ENCODE measurements at places on chromosomes 7 and 10.
A peak's percentile ranks its signal among the peaks of the same experiment; 100 is the strongest.

GRCh38 chr7:4725014-4725849 lies 43.1 kb downstream of the FOXK1 start:
- DNase-seq: peak; percentile 90

DNA sequence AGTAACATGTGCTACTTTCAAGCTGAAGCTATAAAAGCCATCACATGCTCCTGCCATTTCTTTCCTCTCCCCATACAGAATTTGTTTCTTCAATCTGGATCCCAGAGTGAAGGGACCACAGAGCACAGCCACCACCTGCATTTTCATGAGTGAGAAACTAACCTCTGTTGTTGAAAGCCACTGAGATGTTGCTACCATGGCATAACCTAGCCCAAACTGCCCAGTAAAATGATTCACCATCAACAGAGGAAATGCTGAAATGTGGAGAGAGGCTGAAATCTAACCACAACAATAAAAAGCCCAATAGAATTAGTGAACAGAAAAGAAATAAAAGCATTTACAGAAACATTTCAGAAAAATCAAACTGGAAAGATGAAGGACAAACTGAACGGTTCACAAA lies 125.2 kb downstream of the AMPH start:
- no peak for DNase-seq

- no peak for DNase-seq
These were observed 121.1 kb downstream of the C10orf90 start for GRCh38 chr10:126549344-126549743.

GRCh38 chr7:149007611-149008010 lies 20.7 kb downstream of the PDIA4 start:
- DNase-seq: no peak

GRCh38 chr10:113059371-113059780 lies 109.3 kb downstream of the TCF7L2 start:
- DNase-seq: no peak

GRCh38 chr10:74249865-74250264 lies 98.8 kb downstream of the ADK start:
- no peak for DNase-seq

DNA sequence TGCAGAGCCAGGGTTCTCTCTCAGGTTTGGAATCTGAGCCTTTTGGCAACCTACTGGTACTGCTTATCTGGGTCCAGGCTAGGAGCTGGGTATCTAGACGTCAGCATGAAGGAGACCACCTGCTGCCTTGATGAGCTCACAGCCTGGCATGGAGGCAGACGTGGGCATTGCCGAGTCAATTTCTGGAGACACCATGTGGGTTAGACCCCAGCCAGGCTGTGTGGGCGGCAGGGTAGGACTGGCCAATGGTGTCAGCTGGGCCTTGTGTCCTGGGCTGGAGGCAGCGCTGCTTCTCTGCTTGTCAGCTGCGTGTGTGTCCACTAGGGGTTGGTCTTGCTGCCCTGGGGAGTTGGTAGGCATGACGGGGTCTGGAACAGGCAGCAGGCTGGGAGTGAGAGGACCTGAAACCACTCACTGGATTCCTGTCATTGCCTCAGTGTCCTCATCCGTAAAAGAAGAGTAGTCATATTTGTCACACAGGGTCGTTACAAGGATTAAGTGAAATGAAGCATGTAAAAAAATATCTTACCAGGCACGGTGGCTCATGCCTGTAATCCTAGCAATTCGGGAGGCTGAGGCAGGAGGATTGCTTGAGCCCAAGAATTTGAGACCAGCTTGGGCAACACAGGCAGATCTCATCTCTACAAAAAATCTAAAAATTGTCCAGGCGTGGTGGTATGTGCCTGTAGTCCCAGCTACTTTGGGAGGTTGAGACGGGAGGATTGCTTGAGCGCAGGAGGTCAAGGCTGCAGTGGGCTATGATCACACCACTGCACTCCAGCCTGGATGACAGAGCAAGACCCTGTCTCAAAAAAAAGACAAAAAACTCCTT lies 31.7 kb upstream of the ANKRD2 start:
- DNase-seq: peak; percentile 48

GRCh38 chr7:7795630-7796121 lies 77.3 kb upstream of the RPA3 start:
- peak; percentile 6 for DNase-seq

GRCh38 chr10:133590970-133591359 lies 25.6 kb upstream of the SYCE1 start:
- DNase-seq: no peak

- no peak for DNase-seq
These were observed 116.4 kb upstream of the HGF start for GRCh38 chr7:81886211-81886764.

DNA sequence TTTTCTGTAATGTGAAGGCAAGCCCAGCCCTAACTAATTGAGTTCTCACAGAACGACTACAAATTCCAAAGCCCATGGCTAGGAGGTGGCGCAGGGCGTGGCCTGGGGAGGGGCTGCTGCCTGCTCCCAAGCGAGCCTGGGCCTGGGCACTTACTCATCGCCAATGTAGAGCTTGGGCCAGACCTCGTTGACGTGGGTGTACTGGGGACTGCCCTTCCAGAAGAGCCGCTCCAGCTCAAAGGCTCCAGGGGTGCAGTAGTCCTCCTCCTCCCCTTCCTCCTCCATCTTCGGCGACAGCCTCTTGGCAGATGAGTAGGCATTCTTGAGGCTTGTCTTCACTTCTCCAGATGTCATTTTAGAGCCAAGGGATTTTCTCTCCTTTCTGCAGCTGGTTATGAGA lies 53.3 kb upstream of the SAMD8 start:
- no peak for DNase-seq

DNA sequence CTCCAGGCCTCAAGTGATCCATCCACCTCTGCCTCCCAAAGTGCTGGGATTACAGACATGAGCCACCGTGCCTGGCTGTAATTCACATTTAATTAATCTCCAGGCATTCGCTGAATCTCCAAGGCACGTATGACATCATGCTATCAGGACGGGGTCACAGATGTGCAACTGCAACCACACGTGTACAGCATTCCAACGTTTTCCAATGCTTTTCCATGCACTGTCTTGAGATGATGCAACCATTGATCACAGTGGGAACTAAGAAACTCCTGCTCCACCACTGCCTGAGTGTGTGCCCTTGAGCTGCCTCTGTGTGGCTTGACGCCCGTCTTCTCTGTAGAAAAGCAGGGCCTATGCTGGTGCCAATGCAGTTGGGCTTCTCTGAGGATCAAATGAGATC lies 119.8 kb upstream of the LYZL2 start:
- no peak for DNase-seq

DNA sequence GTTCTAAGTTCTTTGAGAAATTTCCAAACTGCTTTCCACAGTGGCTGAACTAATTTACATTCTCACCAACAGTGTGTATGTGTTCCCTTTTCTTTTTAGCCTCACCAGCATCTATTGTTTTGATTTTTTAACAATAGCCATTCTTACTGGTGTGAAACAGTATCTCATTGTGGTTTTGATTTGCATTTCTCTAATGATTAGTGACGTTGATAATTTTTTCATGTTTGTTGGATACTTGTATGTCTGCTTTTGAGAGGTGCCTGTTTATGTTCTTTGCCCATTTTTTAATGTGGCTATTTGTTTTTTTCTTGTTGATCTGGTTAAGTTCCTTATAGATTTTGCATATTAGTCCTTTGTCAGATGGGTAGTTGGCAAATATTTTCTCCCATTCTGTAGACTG lies 191.4 kb downstream of the AGMO start:
- no peak for DNase-seq

DNA sequence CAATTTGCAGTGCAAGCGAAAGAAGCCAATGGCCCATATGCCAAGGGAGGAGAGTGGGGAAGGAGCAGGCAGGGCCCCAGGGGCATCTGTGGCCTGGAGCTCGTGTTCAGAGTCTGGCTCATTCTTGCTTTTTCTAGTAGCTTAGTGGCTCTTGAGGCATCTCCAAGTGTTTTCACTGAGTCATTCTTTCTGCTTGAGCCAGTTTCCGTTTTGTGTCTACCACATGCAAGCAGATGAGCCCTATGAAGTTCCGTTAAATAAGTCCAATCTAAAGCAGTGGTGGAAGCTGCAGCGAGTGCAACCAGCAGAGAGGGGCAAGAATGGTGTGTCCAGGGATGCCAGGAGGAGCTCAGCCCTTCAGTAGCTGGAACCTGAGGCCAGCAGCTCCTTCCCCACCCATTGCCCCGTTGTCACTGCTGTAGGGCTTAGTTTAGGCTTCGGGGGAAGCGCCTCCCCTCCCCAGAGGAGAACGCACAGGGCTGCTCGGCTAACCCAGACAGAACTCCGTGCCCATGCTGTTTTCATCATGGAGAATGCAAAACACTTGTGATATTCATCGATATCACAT lies 57.4 kb upstream of the EBF3 start:
- DNase-seq: no peak

DNA sequence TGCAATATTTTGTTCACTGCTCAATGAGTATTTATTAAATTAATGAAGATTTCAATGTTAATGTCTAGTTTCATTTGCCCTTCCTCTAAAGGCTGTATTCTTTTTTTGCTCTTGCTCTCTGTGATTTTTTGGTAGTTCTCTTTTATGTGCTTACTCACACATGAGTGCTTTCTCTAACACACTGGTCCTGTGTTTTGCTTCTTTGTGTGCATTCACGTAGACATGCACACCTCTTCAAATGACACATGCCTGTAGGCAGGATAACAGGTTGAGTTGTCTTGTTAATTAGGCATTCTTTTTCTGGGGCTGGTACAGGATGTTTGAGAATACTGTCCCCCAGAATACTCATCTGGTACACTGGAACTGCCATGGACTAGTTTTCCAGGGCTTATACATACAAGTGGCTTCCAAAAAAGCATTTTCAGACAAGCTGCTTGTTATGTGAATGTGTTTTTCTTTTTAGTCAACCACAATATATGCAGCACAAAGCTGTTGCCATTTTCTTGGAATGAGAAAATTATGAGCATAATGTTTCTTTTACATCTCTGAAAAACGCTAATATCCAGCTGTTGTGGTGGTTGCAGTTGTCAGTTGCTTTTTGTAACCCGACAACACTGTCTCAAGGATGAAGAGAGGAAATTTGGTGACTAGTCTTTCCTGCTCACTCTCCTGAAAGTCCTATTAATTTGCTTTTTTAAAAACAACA lies 416.4 kb downstream of the AUTS2 start:
- DNase-seq: no peak

- DNase-seq: no peak
These were observed 602.5 kb downstream of the TNS3 start for GRCh38 chr7:46979439-46979838.

- DNase-seq: no peak
These were observed 34.0 kb downstream of the DUSP5 start for GRCh38 chr10:110531687-110532086.

- peak; percentile 47 for DNase-seq
These were observed 46.2 kb downstream of the FAM53B start for GRCh38 chr10:124697837-124698544.

- DNase-seq: no peak
These were observed 69.4 kb downstream of the CLEC2L start for GRCh38 chr7:139592801-139593461.

- DNase-seq: peak; percentile 45
These were observed 13.1 kb downstream of the RBP3 start for GRCh38 chr10:47361293-47361692.

DNA sequence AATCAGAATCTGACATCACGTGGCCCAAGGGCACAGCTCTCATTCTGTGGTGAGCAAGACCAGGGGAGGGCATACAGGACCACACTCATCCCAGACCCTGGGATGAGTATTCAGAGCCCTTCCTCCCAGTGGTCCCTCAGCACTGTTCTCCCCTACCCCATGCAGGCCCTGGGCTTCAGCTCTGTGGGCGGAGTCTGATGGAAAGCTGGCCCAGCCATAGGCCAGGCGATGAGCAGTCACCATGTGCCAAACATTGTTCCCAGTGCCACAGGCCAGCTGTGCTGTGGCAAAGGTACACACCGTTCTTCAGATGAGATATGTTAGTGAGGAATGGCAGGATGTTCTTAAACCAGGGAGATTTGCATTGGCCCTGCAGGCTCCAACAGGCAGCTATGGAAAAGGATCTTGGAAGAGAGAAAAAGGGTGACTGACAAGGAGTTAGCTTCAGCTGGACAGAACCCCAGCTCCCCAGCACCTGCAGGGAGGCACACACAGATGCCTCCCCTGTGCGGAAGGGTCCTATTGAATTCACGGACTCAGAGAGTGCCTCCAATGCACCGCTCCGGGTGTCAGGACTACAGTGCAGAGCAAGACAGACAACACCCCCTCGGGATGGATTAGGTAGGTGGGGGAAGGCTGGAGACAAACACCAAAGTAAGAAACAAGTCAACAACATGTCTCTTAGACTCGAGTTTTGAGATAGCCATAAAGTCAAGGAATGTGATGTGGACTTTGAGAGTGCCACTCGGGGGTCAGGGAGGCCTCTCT lies 596.0 kb upstream of the MGMT start:
- no peak for DNase-seq

DNA sequence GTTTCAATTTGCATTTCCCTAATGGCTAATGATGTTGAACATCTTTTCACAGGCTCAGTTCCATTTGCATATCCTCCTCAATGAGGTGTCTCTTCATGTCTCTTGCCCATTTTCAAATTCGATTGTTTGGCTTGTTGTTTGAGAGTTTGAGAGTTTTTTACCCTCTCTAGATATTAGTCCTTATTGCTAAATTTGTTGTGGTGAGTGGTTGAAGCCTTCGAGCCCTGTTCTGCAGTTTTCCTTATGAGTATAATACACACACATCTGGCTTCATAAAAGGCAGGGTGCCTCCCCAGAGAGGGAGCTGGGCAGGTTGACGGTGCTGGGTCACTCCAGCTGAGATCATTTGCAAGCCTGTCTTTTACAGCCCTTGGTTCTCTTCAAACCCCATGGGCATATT lies 65.1 kb downstream of the RGS10 start:
- DNase-seq: no peak

Measured in inflammatory macrophage (primary cell).